Right atrium auricular region (tissue), 2 donors: ENCODE measurements at places on chromosomes 2 and 18. TPM values are rescaled to one million over a fixed set of nuclear protein-coding genes. Genes with fewer than 3 reads are reported as not detected.

The YIPF4 gene
- 16.0 TPM for total RNA-seq

The POMC gene
- total RNA-seq: 12.6 TPM

The MARCHF7 gene
- 70.6 TPM for total RNA-seq

The SLC16A14 gene
- total RNA-seq: 3.4 TPM
